ENCODE measurements at places on chromosomes 11 and 22.
A peak's percentile ranks its signal among the peaks of the same experiment; 100 is the strongest.

DNA sequence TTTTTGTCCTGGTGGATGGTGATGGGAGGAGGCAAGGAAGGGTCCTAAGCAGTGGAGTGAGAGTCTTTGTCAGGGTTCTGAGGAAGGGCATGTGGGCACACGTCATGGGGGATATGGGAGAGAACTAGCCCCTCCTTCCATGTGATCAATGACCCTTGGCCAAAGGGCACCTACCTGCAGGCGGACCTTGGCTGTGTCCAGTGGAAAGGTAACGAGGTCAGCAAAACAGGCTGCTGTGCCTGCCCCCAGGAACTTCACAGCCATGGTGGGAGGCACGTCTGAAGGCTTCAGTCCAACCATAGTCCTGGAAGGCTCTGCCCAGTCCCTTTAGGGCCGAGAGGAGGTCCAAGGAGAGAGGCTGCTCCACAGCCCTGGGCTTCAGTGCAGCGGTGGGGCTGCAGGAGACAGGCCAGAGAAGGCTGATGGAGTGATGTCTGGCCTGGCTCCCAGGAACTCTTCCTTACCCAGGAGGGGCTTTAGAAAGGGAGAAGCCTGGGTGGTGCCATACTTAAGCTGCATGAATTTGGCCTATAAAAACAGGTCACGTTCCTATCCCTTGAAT, 2.1 kb downstream of the UCP3 start:
- no peak for DNase-seq

DNA sequence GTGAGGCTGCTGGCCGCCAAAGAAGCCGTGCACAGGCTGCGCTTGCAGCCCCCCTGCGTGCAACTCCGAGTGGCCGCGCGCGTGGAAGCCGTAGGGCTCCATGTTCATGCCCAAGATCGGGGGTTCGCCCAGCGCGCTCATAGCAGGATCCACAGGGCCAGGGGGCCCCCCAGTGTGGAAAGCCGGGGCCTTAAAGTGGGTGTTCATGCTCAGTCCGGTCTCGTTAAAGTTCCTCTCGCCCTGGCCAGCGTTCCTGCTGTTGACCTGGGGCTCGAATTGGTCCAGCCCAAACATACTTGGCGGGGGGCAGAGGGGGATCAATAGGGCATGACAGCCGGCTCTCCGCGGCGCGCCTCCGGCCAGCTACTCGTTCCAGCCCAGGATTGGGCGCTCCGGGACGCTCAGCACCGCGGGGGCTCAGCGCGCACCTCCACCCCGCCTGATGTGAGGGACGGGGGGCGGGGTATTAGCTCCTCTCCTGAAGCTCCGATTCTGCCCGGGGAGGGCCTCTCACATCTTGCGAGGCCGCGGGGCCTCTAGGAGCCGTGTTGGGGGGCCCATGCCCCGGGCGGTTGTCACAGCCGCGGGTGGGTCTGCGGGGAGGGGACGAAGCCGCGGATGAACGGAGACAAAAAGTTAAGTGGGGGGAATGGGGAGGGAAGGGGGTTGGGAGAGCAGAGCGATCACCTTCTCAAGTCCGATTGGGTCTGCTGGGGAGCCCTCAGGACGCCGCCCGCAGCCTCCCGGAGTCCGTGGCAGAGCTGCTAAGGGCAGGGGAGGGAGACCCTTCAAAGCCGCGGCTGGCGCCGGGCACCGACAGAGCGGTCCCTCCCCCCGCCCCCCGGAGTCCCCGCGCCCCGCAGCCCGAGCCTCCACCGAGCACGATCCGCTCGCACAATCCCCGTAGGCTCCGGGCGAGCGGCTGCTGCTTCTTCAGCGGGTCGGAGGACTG, 1.0 kb downstream of the MN1 start:
- DNase-seq, result no peak

DNA sequence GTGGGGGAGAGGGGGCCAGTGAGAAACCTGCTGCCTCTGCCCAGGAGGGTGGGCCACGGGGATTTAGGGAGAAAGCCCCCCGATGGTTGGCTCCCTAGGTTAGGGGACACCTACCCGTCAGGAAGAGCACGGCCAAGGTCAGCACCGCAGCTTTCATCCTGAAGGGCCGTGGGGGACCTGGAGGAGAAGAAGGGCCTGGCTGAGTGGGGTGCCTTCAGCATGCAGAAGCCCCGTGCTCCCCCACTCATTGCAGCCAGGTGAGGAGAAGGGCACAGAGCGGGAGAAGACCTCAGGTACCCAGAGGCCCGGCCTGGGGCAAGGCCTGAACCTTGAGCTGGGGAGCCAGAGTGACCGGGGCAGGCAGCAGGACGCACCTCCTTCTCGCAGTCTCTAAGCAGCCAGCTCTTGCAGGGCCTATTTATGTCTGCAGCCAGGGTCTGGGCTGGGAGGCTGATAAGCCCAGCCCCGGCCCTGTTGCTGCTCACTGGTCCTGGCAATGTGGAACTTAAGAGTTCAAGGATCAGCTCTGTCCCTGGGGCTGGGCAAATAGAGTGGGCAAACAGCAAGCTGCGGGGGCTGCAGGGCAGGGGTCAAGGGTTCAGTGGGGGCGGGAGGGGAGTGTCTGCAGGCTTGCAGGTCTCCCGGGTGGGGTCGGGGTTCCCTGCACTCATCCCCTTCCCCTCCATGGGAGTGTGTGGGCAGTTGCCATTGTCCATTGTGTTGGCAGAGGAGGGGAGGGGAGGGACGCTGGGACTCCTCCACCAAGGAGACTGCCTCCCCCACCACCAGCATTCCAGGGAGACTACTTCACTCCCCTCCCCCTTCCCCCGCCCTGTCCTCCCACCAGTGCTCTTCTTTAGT, at the start of gene APOA1:
Gene APOA1, minus strand, starts transcription at position 392 of the 861 bp plus-strand sequence. Its CDS starts 235 bp downstream, at position 157.
- no peak for DNase-seq

DNA sequence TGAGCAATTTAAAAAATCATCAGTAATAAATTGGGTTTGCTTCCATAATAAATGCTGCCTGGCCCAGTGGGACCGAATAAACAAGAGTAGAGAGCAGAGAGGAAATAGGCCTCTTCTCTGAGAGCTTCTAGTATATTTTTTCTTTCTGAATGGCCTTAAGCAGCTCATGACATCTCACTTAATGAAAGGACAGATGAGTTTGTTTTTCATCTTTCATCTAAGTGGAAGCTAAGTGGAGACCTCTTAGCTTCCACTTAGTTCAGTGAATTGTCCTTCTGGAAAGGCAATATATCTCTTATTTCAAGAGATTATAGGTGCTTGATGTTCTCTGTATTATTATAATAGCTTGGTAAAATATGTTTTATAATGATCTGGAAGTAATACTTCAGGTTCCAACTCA, 245.9 kb upstream of the ANO3 start:
- no peak for DNase-seq

DNA sequence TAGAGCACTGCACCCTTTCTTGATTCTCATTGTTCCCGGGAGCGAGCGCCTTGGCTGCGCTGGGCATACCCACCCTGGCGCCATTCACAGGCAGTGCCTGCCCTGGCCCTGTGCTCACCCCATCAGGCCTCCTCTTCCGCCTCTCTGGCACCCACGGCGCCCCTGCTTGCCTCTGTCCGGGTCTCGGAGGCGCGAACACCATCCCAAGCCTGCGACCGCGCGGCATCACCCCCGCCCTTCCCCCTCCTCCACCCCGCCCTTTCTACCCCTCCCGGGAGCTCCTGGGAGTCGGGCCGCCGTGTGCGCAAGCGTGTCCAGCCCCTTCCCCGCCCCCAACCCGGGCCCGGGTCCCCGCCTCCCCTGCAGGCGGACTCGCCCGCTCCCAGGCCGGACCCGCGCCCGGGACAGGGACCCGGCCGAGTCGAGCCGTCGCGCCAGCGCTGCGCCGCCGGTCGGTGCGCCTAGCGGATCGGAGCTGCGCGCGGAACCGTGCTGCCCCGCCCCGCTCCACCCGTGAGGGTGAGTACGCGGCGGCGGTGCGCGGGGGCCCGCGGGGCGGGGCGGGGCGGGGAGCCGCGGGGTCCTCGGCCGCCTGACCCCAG, at the start of gene ST3GAL4:
Gene ST3GAL4, plus strand, starts transcription at position 363 of the 602 bp plus-strand sequence. CDS start 50,470 bp downstream, outside the sequence.
- peak; percentile 65 for DNase-seq

GRCh38 chr11:129324533-129325175, 51.0 kb upstream of the BARX2 start:
- no peak for DNase-seq

DNA sequence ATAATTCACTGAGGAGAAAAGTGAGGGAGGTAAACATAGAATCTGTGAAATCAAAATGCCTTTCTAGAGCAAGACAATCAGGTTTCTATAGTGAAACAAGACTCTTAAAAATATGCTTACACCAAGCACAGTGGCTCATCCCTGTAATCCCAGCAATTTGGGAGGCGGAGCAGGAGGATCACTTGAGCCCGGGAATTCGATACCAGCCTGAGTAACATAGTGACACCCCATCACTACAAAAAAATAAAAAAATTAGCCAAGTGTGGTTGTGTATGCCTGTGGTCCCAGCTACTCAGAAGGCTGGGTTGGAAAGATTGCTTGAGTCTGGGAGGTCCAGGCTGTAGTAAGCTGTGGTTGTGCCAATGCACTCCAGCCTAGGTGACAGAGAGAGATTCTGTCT, 43.2 kb upstream of the ME3 start:
- no peak for DNase-seq

GRCh38 chr11:68127714-68128681, 6.8 kb upstream of the CHKA start:
- DNase-seq, result peak; percentile 43

- no peak for DNase-seq
Measured at GRCh38 chr11:15159085-15159484, 44.4 kb downstream of the INSC start.

DNA sequence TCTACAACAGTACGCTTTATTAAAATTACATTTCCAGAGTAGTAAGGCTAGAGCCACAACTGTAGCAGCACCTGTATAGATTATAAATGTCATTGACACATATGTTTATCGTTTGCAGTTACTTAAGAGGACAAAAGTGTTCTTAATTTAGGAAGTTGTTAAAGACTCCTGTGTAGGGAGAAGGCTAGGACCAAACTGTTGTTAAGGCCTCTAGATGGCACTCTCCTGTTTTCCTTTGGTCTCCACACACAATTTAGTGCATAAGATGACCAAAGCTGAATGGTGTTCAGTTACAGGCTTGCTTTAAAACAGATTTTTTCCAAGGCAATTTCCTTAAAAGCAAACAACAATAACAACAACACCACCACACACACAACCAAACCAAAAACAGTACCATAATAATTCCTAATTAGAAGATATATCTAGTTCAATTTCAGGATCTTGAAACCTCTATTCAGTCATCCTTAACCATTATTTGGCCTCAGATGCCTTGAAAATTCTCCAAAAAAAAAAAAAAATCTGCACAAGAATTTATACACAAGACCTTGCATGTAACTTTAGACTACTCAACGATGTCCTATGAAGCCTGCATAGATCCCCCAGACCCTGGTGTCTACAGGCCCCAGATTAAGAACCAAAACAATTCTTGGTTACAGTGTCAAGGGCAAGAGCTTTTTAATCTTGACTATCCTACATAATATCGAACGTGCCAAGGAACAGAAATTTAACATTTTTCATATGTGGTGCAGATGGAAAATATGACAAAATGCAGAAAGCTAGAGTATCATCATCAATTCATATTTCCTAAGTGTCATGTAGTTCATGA, 42.6 kb upstream of the APOA1 start:
- peak; percentile 91 for DNase-seq

- DNase-seq, result no peak
Measured at GRCh38 chr11:46905806-46906205, 12.5 kb downstream of the LRP4 start.

DNA sequence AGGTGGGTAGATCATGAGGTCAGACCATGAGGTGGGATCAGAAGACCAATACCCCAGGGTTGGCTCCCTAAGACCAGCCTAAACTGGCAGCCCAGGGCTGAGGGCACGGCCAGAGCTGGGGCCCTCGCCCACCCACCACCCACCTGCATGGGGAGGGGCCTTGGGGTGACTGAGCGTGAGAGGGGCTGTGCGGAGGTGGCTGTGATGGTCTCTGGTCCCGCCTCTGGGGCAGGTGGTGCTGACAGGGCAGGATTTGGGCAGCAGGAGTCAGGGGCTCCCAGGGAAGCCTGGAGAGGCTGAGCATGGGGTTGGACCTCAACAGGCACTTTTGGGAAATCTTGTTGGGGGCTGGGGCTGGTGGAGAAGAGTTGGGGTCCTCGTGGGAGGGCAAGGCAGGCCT, 39.8 kb upstream of the MUC5AC start:
- DNase-seq, result no peak

DNA sequence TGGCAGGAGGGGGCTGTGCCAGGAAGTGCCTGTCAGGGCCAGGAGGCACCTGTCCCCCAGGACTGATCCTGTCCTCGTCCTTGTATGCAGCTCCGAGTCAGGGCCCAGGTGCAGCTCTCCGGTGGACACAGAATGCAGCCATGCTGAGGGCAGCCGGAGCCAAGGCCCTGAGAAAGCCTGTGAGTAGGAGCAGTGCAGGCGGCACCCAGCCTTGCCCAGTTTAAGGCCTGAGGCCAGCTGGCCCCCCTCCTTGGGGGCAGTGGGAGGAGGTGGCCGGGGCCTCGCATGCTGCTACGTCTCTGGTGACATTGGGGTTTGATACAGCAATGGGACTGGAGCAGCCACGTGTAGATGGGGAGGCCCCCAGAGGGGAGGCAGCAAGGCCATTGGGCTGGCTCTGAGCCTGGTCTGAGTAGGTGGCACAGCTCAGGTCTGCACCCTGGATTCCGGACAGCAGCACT, 34.9 kb downstream of the SBF1 start:
- DNase-seq, result no peak

- DNase-seq, result no peak
Measured at GRCh38 chr11:12981676-12982522, 27.2 kb upstream of the RASSF10 start.

- no peak for DNase-seq
Measured at GRCh38 chr11:40054631-40055030, 1404.8 kb downstream of the LRRC4C start.

DNA sequence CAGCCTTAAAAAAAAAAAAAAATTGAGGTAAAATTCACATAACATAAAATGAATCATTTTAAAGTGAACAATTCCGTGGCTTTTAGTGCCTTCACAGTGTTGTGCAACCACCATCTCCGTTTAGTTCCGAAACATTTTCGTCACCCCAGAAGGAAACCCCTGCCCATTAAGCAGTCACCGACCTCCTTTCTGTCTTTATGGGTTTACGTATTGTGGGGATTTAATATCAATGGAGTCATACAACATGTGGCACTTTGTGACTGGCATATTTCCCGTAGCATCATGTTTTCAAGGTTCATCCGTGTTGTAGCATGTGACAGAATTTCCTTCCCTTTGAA, 65.5 kb downstream of the BCR start:
- no peak for DNase-seq

GRCh38 chr11:27514076-27514475, 7.5 kb upstream of the LIN7C start:
- no peak for DNase-seq

GRCh38 chr11:76587820-76588454, 82.6 kb downstream of the LRRC32 start:
- no peak for DNase-seq

Data from skin of body (tissue), 3 donors.